Mucosa of gallbladder (tissue), 1 donor: ENCODE measurements at places on chromosomes 4 and X. TPM values are rescaled to one million over a fixed set of nuclear protein-coding genes. Genes with fewer than 3 reads are reported as not detected.

DNA sequence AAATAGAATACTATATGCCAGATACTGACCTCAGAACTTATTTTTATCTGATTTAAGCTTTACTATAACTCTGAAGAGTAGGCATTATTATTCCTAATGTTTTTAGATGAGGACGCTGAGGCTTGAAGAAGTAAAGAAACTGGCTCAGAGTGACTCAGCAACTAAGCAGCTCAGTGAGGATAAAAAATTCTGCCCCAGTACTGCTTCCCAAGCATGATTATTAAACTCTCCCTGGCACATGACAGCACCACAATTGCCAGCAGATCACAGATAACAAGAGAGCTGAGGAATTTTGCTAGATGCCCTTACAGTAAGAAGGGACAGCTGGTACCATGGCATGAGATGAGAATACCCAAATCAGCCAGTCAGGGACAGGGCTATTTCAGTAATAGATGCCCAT, 219.4 kb downstream of the NKX6-1 start:
- no peak for DNase-seq

DNA sequence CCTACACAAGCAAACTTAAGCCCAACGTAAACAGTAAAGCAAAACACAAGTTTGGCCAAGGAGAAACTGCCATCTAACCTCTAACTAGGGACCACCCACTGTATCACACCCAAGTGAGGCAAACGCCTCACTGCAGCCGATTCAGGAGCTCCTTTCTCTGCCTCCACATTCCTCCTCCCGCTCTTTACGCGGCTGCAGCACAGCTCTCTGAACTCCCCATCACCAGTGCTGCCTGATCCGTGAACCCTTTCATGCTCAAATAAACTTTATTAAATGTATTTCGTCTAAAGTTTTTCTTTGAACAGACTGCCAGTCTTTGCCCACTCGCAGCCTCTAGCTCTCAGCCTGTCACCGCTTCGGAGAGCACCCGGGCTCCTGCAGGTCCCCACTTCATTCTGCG, 6.5 kb downstream of the PNMA6E start:
- no peak for DNase-seq

- DNase-seq, result no peak
Measured at GRCh38 chr4:137090951-137091350, 441.3 kb downstream of the PCDH18 start.

DNA sequence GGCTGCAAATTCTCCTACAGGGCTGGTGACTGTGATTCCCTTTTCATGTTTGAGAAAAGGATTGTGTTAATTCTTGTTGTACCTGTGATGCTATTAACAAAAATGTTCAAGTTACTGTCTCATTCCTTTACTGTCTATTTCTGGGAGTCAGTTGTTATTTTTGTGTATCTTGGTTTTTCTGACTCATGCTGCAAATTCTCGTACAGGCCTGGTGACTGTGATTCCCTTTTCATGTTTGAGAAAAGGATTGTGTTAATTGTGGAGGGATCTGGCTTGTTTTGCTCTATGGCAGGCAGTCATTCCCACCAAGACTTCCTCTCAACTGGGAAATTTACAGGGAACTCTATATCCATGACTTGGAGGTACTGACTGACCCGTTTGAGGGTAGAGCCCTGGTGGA, 693.4 kb upstream of the INTU start:
- DNase-seq, result no peak

GRCh38 chr4:154082760-154083535, 294.1 kb upstream of the SFRP2 start:
- no peak for DNase-seq

EVC2 gene
- total RNA-seq, result 7.1 TPM

SSX7 gene
- total RNA-seq, result not detected

GNRHR gene
- not detected for total RNA-seq

PCSK1N gene
- total RNA-seq, result 21.3 TPM

PAGE5 gene
- total RNA-seq, result not detected

ZCCHC4 gene
- total RNA-seq, result 8.3 TPM

CENPVL2 gene
- 0.17 TPM for total RNA-seq

TKTL1 gene
- not detected for total RNA-seq

C4orf54 gene
- total RNA-seq, result 0.12 TPM
